Temporal lobe (tissue), 4 donors: ENCODE measurements at places on chromosomes 16 and 17. TPM values are rescaled to one million over a fixed set of nuclear protein-coding genes. Genes with fewer than 3 reads are reported as not detected.

Gene MRPL12
- total RNA-seq, result 4.9 TPM

Gene CDYL2
- total RNA-seq, result 7.6 TPM

Gene CEMP1
- total RNA-seq, result not detected

Gene VMO1
- total RNA-seq, result 0.25 TPM

Gene KRTAP16-1
- not detected for total RNA-seq

Gene FZD2
- total RNA-seq, result 6.9 TPM

Gene EME2
- total RNA-seq, result 4.9 TPM

Gene MTSS2
- total RNA-seq, result 45.5 TPM

Gene CA4
- total RNA-seq, result 2.5 TPM

Gene FAM20A
- total RNA-seq, result 4.7 TPM

Gene GPRC5C
- 4.2 TPM for total RNA-seq

Gene MT3
- 12.8 TPM for total RNA-seq

Gene CIITA
- total RNA-seq, result 0.25 TPM

Gene DNAAF1
- total RNA-seq, result 0.25 TPM

Gene CCL14
- total RNA-seq, result not detected

Gene LRRC46
- total RNA-seq, result under 0.01 TPM

Gene PPP1R27
- not detected for total RNA-seq

Gene GNG13
- not detected for total RNA-seq

Gene PIP4K2B
- total RNA-seq, result 161 TPM

Gene MARCHF10
- 0.25 TPM for total RNA-seq

Gene PIPOX
- total RNA-seq, result 3.0 TPM

Gene ZSCAN10
- 0.49 TPM for total RNA-seq

Gene ADAP2
- 3.4 TPM for total RNA-seq

Gene CCDC144A
- 34.9 TPM for total RNA-seq

Gene CA5A
- total RNA-seq, result not detected
